ENCODE measurements at places on chromosomes 11 and 22. TPM values are rescaled to one million over a fixed set of nuclear protein-coding genes. Genes with fewer than 3 reads are reported as not detected.

DNA sequence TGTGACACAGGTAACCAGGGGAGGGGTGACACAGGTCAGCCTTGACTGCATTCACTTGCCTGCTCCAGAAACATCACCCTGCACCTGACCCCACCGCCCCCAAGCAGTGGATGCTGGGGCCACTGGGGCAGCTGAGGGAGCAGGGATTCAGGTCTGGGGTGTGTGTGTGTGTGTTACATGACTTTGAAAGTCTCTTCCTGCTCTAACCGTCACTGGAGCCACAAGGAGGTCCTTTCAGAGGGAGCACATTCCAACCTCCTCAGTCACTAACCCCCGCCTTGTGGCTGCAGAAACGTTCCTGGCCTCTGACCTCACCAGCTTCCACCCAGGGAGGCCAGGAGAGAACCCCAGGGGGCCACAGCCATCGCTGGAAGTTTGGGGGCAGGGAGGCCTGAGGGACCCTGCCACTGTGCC, 2.9 kb upstream of the FOSL1 start:
- DNase-seq, result no peak

DNA sequence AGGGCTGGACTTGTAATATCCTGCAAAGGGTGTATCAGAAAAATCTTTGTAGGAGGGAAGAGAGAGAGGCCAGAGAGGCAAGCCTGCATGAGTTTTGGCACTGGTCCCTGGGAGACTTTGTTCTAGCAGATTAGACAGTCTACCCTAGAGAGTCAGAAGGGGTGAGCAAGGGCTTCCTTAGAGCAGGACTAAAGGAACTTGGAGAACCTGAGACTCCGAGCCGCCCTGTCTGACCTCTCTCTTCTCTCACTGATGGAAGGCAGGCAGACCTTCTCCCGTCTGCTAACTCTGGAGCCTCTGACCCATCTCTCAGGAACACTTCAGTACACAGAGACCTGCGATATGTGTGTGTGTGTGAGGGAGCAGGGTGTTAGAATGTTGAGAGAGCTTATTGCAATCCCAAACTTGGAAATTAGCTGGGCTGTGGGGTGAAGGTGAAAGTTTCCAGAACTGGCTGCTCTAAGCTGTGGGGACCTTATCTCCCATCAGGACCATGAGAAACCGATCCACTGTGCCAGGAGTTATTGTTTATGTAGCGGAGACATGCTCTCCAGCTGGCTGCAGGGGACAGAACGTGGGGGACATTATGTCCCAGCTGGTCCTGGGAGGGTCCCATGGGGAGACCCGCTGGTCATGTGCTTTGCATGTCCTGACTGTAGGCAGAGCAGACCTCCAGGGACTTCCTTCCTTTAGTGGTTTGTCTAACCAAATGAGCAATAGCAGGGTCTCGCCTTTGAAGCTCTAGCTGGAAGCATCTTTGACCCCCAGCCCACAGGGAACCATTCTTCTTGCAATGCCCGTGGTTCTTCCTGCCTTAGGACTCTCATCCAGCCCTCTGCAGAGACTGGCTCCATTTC, 51.1 kb downstream of the TIMP3 start:
- DNase-seq, result peak; percentile 82

DNA sequence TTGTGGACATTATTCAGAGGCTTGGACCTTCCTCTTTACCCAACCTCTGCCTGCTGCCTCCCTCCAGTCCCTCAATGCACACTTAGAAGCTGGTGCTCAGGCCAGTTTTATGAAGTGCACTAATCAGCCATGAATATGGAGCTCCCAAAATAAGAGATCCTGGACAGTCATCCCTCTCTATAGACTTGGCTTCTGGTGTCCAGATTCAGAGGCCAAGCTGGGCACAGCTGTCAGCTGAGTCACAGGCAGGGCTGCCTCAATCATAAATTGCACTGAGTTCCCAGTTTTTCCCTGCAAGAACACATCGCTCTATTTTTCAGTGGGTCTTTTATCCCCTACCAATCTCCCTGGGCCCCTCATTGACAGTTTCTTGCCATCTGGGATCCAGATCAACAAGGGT, 161.7 kb upstream of the CADM1 start:
- DNase-seq, result no peak

DNA sequence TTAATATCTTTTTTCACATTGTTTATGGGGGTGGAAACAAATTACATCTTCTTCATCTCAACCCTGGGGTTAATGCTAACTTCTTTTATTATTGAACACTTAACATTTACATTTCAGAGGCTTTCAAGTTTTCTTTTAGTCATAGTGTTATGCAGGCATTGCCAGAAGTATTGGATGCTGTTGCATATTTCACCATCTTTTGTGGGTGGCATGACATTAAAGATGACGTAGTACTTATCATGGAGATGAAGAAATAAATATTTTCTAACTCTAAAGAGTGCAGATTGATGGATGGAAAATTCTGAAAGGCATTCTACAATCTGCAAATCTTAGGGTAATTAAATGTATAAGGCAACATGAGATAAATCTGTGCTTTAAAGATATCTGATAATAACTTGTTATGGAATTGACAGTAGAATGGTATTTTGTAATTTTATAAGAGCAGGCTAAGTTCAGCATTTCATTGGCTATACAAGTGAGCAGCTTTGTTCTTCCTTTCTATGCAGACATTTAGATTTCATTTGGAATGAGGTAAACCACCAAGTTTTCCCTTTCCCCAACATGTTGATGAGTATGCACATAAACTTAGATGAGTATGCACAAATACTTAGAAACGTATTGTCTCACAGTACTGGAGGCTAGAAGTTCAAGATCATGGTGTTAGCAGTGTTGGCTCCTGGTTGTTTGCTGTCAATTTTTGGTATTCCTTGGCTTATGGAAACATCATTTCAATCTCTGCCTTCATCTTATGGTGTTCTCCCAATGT, 924.4 kb downstream of the METTL15 start:
- DNase-seq, result no peak

Gene SPON1
- total RNA-seq, result 19.7 TPM

DNA sequence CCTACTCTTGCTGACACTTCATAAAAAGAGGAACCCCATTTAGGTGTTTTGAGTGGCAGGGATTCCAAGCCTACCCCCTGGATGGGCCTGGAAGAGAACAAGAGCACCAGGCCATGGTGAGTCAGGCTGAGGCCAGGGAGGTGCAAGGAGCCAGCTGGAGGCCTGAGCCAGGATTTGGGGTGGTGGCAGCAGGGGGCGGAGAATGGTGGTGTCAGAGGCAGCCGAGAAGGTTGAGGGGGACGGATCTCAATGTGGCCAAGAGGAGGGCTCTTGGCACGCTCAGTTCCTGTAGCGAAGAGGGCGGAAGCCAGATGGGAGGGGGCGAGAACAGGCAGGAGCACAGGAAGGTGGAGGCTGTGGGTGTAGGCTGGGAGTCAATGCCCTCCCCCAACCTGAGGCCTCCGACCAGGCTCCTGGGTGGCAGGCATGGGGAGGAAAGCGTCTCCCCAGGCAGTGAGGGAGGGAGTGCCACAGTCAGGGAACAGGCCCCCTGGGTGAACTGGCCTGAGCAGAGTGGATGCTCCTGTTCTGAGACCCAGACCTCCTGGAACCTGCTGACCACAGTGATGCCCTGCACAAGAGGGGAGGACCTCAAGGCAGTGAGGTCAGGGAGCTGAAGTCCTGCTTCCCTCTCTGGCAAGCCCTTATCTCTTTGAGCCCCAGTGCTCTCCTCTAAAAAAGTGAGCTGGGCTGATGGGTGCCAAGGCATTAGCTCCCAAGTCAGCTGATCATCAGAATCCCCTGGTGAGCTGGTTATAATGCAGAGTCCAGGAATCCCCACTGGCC, 13.9 kb downstream of the RTN4RL2 start:
- no peak for DNase-seq

Data from ovary (tissue), 10 donors.